ENCODE measurements at places on chromosomes 11 and 22.

GRCh38 chr11:2431395-2431794 lies 12.9 kb downstream of the TRPM5 start:
- no peak for DNase-seq

DNA sequence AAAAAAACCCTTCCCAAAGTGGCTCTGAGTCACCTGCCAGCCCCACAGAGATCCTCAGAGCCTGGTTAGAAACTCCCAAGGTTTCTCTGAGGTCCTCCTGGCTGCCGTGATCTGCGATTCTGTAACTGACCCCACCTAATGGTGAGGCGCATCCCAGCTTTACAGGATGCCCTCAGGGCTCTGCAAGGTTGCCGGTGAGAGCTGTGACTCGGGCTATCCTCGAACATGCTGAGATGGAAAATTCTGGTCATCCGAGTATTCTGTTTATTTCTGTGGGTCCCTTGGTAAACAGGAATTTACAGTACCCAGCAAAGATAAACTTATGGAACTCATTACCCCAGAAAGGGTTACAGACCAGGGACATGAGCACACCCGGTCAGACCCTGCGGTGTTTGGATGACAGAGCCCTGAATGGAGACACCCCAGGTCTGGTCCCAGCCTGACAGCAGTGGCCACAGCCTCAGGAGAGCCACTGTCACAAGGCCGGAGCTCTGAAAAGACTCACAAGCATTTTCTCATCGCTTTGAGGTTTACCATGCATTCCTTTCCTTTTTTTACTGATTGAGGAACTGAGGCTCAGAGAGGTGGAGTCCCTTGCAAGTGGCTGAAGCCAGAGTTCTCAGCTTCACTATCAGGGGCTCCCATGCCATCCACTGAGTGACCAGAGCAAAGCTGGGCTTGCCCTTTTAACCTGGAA lies 22.2 kb downstream of the LIF start:
- no peak for DNase-seq

DNA sequence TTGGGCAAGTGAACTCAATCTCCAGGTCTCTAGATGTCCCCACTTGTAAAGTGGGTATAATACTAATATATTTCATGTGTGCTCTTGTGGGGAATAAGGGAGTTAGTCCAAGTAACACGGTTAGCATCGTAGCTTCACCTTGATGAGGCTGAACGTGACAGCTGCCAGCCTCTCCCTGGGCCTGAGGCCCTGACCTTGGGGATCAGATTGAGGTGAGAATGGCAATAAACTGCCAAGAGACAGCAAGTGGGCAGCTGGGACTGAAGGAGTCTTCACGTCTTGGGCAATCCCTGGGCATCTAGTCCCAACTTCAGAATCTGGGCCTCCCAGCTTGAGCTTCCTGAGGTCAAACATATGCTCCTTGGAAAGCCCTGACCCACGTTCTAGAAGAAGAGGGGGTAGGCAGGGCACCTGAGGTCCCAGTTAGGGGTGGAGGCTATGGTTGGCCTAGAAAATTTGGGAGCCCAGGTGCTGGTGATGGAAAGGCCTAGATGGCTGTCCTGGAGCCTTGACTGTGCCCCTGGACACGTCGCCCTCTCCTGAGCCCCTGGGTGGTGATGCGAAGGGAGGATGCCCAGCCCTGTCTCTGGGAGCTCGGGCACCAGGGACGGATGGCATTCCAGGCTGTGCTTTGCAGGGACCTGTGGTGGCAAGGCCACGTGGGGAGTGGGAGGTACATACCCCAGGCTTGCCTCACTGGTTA lies 23.4 kb downstream of the ADAMTS15 start:
- DNase-seq: no peak

DNA sequence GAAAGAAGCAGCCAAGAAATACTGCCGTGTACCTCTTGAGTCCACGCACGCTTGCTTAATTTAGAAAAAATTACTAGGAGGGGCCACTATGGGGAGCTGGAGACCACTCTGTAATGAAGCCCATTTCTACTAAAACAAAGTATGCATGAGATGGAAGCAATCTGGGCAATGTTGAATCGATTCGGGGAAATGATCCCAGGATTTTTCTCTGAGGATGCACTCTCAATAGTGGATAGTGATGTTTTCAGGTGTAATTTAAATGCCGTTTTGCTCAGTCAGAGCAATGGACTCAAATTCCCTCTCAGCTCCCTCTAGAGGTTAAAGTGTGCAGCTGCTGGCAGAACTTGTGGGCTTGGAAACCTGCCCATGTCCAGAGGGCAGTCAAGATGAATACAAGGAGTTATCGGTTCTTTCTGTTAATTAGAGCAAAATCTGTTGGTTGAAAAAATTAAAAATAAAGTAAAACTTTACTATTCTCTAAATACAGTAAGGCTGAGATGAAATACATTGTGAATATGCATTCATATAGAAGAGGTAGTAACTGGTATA lies 64.1 kb downstream of the ME3 start:
- DNase-seq: no peak

- DNase-seq: no peak
These were observed 13.3 kb downstream of the IL17REL start for GRCh38 chr22:49999063-49999945.

DNA sequence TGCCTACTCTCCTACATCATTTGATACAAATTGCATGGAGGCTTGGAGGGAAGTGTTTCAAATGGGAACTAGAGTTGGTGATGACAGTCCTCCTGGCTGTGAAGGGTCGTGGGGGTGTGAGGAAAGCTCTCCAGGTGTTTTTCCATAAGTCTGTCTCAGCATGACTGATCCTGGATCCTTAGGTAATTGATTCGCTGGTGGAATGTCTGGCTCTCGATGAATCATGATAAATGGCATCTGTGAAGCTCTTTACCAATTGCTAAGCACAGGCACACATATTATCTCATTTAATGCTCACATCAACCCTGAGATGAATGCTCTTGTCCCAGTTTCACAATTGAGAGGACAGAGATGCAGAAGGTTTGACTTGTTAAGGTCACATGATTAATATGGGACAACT lies 107.5 kb downstream of the PKNOX2 start:
- DNase-seq: no peak

DNA sequence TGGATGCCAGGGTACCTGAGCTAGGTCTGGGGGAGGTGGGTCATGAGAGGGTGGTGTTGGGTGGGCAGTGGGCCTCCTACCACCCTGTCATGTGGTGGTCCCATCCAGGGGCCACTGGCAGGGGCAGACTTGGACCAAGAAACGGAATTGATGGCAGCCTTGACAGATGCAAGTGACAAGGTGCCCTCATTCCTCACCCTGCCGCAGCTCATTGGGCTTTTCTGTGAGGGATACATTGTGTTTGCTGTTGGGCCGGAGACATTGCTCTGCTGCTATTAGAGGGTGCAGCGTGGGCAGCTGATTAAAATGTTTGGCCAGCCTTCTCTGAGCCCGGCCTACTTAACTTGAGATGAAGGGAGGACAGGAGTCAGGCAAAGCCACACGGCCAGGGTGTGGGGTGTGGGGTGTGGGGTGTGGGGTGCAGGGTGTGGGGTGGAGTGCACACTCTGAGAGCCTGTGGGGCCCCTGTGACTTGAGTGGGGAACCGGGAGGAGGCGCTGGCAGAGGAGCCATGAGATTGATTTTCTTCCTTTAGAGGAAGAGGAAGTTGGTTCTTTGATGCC lies 351.5 kb downstream of the TBC1D22A start:
- no peak for DNase-seq

- DNase-seq: no peak
These were observed 7.9 kb upstream of the SYT12 start for GRCh38 chr11:67015048-67015447.

DNA sequence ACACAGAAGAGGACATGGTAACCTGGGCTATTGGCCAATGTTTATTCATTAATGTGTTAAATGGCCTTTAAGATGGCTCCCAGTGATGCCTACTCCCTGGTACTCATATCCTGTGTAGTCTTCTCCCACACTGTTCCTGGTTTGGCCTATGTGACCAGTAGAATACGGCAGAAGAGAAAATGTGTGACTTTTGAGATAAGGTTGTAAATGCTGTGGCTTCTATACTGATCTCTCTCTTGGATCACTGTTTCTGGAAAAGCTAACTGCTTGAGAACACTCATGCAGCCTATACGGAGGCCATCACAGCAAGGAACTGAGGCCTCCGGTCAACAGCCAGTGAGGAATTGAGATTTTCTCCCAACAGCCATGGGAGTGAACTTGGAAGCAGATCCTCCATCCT lies 24.1 kb downstream of the MAML2 start:
- no peak for DNase-seq

GRCh38 chr11:37409124-37409523 lies 811.1 kb upstream of the RAG2 start:
- no peak for DNase-seq

DNA sequence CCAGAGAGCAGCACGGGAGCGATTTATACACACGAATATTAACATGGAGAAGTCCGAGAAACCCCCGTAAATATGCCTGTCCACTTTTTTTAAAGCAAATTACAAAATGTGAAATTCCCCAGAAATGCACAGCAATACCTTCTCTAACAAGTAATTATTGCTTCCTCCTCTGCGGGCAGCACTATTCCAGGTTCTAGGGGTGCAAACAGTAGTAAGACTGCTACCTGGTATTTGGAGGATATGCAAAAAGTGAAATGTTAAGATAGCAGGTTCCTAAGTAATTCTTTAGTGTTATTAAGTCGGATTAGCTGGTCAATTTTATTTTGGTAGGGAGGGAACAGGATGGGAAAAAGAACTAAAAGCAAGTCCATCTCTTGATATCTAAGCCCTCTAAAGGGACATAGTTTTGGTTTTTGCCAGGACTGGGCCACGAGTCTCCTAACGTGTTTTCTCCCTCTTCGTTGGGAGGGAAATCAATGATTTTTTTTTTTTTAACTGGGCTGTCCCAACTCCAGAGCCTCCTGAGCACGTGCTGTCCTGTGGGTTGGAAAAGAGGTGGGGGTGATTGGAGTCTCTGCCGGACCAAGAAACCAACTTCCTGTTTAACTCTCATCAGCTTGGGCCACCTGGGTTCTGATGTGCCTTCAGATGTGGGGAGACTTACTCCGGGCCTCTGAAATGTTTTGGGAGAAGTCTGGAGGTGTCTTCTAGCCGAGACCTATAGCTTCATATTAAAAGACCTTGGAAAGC lies 1.7 kb upstream of the XBP1 start:
- no peak for DNase-seq

- no peak for DNase-seq
These were observed 5.9 kb upstream of the OSBPL5 start for GRCh38 chr11:3170756-3171650.

DNA sequence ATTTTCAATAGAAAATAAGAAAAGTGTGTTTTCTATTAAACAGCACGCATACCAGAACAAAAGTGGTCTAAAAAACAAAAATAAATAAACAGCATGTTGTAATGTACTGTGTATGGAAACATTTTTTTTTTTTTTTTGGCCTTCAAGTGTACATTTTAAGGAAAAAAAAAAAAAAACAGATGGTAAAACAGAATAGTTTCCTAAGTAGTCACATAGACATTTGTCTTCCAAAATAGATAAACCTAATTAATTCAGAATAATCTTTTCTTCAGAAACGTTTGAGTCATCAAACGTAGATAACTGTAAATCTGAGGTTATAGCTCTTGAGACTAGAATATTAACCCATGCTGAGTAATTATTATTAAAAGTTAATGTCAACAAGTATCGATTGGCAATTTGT lies 396 bp upstream of the CFAP300 start:
- no peak for DNase-seq

DNA sequence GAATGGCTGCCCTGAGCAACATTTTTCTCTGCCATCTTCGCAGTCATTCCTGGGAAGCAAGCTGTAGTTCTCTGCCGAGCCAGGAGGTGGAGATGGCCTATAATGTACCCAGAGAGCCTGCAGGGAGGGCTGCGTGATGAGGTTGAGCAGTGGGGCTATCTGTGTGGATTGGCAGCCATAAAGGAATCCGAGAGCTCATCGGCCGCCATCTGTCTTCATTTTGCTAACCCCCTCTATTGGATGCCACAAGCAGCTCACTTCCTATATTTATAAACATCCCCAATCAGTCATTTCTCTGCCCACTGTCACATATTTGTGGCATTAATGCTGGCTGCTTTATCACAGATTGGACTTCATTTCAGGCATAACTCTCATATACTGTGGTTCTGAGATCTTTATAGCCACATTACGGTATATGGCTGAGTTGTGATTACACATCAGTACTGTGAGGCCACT lies 209.5 kb downstream of the NTM start:
- DNase-seq: no peak

- DNase-seq: no peak
These were observed 23.0 kb downstream of the ADAMTS8 start for GRCh38 chr11:130405428-130405827.

DNA sequence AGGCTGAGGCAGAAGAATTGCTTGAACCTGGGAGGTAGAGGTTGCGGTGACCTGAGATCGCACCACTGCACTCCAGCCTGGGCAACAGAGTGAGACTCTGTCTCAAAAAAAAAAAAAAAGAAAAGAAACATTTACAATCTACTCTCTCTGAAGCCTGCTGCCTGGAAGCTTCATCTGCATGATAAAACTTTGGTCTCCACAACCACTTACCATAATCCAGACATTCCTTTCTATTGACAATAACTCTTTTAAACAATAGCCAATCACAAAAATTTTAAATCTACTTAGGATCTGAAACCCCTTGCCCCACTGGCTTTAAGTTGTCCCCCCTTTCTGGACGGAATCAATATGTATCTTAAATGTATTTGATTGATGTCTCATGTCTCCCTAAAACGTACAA lies 25.0 kb upstream of the HTR3A start:
- DNase-seq: no peak

DNA sequence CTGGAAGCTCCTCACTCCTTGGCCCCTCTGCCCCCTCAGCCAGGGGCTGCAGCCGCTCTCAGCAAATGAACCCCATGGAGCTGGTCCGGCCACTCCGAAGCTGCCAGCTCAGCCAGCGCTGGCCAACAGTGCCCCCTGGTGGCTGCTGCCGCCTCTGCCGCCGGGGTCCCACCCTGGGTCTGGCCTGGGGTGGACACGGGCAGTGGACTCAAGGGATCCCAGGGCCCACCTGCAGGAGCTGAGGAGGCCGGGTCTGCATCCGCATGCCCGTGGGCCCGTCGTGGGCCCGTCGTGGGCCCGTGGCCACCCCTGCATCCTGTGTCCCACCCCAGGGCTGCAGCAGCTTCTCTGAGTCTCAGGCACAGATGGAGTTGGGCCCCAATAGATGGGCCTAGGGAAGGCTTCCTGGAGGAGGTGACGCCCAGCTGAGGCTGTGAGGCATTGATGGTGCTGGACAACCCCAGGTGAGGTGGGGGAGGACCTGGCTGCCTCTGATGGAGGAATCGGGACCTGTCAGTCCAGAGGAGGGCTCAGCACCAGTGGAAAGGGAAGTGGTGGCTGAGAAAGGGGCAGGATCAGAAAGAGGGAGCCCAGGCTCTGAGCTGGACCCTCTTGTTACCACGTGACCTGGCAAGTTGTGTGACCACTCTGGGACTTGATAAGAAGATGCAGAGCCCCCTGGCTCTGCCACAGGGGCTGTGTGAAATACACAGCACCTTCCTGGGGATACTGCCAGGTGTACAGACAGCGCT lies 522.3 kb downstream of the BRD1 start:
- DNase-seq: peak; percentile 70
